ENCODE measurements at places on chromosomes 5 and 9. TPM values are rescaled to one million over a fixed set of nuclear protein-coding genes. Genes with fewer than 3 reads are reported as not detected.

DNA sequence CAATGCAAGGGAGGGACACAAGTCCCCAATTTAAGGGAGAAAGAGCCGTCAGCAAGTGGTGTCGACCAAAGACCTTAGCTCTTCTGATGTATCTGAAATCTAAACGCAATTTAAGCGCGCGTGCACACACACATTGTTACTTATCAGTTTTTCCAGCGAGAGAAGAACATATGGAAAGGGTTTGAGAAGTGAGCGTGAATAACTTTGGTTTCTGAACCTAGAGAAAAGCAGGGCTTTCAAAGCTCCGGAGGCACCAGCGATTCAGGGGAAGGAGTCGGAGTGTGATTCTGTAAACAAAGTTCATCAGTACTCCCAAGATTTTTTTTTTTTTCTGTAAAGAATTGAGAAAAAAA is 191.8 kb downstream of the MEF2C start:
- DNase-seq = no peak

The SLC22A4 gene
- 2.9 TPM for polyA plus RNA-seq

The CCL28 gene
- polyA plus RNA-seq = 1.0 TPM

GRCh38 chr5:173920024-173920753 is 32.0 kb downstream of the CPEB4 start:
- DNase-seq = no peak

GRCh38 chr5:9930156-9930555 is 300.0 kb upstream of the TAS2R1 start:
- no peak for DNase-seq

- DNase-seq = no peak
Measured at GRCh38 chr5:88656221-88656950, 226.6 kb downstream of the MEF2C start.

GRCh38 chr9:83339435-83339834 is 198.8 kb downstream of the FRMD3 start:
- DNase-seq = no peak

The PCDHGB1 gene
- 1.6 TPM for polyA plus RNA-seq

- DNase-seq = no peak
Measured at GRCh38 chr5:30650311-30650710, 543.2 kb upstream of the CDH6 start.

- no peak for DNase-seq
Measured at GRCh38 chr5:14156650-14157492, 13.7 kb downstream of the TRIO start.

Data from left lung (tissue), 14 donors.